ENCODE measurements at places on chromosomes 7 and 10. TPM values are rescaled to one million over a fixed set of nuclear protein-coding genes. Genes with fewer than 3 reads are reported as not detected.

Gene CTAGE8
- polyA plus RNA-seq: 5.8 TPM

DNA sequence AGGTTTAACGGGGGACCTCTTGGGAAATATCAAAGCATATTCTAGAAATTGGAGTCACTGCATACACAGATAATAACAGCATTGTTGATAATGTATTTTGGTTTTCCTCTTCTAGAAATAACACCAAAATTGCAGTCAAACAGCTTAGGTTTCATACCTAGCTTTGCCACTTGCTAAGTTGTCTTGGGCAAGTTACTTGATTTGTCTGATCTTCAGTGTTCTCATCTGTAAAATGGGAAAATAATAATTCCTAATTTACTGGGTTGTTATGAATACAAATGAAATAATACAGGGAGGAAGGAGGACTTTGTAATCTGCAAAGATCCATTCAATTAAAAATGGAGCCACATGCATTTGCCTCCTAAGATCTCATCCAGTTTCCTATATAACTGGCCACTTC lies 20.3 kb upstream of the NUP205 start:
- no peak for DNase-seq

Gene SBDS
- 87.4 TPM for polyA plus RNA-seq

DNA sequence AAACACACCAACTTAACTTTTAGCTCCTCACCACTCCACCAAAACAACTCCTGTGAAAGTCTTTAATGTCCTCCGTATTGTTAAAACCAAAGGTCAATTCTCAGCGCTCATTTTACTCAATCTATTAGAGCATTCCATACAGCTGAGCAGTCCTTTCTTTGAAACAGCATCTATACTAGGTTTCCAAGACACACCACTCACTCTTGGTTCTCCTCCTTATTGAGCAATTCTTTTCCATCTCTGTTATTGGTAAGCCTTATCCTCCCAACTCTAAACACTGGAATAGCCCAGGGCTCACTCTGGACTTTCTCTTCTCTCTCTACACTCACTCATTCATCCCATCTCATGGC lies 34.9 kb downstream of the COA1 start:
- DNase-seq: no peak

DNA sequence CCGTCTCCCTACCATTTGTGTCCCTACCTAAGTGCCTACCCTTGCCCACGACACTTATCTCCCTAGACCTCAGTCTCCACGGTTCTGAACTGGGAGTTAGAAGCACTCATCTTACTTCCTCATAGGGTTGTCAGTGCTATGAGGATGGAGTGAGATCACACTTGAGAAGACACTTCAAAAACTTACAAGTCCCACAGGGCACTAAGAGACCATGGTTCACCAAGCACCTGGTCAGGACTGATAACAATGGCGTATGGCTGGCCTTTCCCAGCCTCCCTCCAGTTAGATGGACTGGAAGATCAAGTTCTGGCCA lies 43.2 kb downstream of the KCNMA1 start:
- no peak for DNase-seq

DNA sequence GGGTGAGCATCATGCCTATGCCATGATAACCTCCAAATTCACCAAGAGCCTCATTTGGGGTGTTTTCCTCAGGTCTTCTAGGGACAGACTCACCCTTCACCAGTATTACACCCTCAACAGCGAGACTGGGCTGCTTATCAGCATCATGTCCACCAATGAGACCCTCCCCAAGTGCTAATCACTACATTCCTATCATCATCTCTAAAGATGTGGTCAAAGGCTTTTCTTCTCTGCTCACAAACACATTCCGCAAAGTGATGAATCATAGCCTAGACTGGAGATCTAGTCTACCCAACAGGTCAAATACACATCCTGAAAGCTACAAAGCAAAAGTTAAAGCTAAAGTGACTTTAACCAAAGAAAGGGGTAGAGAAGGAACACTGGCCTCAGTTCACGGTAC lies 75.3 kb upstream of the C7orf33 start:
- DNase-seq: no peak

Gene A1CF
- polyA plus RNA-seq: 0.18 TPM

DNA sequence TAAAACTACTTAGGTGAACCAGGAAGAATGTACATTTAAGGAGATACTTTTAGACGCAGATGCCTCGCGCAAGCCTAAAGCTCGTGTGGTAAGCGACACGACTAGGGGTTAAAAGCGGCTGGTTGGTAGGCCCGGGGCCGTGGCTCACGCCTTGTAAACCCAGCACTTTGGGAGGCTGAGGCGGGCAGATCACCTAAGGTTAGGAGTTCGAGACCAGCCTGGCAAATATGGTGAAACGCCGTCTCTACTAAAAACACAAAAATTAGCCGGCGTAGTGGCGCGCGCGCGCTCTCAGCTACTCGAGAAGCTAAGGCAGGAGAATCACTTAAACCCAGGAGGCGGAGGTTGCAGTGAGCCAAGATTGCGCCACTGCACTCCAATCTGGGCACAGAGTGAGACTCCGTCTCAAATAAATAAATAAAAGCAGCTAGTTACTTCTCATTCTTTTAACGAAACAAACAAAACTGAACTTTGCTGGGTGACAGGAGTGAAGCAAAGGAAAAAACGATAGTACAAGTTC lies 879 bp downstream of the NUDT5 start:
- peak; percentile 23 for DNase-seq

Gene SCIN
- 3.3 TPM for polyA plus RNA-seq

- no peak for DNase-seq
Observed at GRCh38 chr10:117718986-117719920, 176.7 kb downstream of the EMX2 start.

Gene CFAP70
- polyA plus RNA-seq: 20.4 TPM

Gene JCAD
- 78.1 TPM for polyA plus RNA-seq

Gene EPO
- polyA plus RNA-seq: 0.24 TPM

GRCh38 chr7:16465469-16466361 lies at the start of gene SOSTDC1:
Gene SOSTDC1, minus strand, starts transcription at chr7:16465738. Its CDS starts 70 bp downstream, at chr7:16465668.
- peak; percentile 71 for DNase-seq

DNA sequence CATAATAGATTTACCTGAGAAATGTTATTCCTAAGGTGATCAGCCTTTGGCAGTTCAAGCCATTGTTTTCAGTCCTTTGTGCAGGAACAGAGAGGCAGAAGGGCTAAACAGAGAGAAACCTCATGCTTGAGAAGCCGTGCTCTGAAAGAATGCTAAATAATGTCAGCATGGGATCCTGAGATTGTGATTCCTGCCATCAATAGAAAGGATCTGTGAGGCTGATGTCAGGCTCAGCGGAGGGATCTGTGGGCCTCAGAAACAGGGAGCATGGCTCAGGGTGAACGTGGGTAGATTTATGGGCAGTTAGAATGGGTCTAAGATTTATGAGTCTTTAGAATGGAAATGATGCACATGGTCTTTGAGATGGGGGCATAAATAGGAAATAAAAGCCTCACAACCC lies 439.2 kb upstream of the IGFBP3 start:
- DNase-seq: no peak

DNA sequence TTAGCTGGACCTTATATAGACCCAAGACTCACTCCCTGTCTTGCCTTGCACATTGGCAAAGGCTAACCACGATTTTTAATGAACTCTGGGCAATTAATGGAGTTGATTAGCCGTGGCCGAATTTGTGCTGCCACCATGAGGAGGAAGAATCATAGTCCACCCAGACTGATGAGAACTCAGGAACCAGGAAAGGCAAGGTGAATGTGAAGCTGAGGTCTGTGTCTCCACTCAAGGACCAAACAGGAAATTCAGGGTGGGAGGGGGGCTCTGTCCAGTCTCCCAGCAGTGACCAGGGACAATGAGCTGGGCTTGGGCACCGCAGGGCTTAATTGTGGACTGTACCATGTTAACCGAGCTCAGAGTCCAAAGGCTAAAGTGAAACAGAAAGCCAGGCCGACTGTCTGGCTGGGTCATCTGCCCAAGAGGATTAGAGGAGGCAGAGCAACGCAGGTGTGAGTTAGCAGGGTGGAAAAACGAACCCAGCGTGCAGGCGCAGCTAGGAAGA lies 127.0 kb upstream of the JCAD start:
- DNase-seq: no peak

Gene ABCA13
- 1.1 TPM for polyA plus RNA-seq

DNA sequence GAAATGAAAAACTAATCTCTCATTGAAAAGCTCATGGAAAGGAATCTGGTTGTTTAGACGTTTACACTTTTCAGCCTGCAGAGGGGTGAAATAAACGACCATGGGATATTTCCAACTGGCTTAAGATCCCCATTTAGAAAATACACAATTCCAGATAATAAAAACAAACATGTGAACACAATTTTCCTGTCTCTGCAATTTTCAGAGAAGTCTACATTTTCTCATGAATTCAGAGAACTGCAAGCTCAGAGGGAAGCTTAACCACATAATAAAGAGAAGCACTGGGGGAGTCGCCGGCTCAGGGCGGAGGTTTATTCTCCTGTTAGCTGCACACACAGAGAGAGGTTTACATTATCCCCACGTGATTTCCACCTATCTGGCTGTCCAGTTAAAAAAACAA lies 215.2 kb downstream of the FANK1 start:
- DNase-seq: no peak

DNA sequence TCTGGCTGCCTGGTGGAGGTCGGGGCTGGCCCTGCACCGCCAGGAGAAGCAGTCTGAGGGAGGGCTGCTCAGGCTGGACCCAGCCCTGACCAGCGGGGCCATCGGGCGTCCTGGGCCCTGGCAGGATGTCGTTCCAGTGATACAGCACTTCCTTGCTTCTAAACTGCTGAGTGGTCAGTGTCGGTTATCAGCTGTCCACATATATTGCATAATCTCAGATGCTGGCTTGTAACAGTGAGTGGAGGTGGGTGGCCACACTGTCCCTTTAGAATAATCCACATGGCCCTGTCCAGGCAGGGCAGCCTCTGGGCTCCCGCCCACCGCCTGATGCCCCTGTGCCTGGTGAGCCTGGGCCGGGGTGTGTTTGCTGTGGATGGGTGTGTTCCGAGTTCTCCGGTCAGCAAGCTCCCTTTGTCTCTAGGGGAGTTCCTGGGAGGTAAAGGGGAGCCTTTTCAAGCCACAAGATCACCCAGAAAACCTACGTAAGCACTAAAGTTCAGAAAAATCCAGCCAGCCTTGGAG lies 86.1 kb downstream of the LHPP start:
- no peak for DNase-seq

GRCh38 chr7:25967278-25968204 lies 184.5 kb upstream of the NFE2L3 start:
- DNase-seq: no peak

DNA sequence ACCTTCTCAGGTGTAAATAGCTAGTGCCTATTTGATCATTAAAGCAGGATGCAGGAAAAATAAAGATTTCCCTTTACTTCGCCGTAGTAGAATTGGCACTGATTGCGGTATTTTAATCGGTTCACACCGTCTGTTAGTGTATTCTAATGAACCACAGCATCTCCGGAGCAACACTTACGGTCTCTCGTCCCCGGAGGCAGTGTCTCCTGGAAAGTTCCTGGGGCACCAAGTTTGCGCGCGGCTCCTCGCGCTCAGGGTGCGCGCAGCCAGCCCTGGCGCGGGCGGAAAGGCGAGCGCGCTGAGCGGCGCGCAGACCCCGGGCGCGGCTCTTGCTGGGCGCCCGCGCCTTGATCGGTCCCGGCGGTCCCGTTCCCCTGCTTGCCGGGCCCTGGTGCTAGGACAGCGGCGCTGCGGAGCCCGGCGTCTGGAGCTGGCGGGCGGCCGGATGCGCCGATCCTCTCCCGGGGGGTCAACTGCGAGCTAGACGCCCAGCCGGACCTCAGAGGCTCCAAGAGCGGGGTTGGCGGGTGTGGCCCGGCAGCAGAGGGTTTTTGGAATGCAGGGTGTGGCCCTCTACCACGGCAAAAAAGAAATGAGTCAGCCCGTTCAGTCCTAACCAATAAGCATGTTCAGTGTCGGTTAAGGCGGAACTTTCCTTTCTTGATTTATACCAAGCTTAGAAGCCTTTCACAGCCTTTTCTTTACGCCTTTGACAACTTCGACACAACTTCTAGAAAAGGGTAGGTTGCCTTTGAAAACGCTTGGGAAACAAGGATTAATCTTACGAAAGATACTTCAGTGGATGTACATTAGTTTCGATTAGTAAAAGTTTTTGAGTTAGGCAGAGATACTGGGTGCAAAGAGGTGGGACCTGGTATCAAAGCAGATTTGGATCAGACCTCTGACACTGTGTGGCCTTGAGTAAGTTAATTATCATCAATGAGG lies 166.8 kb upstream of the ASAH2 start:
- DNase-seq: peak; percentile 58

DNA sequence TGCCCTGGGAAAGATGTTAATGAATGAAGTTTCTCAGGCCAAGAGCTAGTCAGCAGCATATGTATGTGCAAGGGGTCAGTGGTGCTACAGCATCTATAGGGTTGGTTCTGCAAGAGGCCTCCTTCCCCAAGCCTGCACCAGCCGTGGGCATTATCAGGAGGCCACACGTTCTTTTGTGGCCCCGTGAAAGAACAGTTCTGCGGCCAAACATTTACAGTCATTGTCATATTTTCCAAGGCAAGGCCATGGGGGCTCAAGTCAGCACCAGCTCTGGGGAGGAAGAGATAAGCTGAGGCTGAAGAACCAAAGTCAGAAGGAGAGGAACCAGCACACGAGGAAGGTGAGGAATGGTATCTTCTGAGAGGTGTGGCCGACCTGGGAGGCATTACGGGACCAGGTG lies 54.4 kb upstream of the TMEM72 start:
- no peak for DNase-seq

GRCh38 chr7:102223184-102223583 lies 63.5 kb upstream of the SH2B2 start:
- DNase-seq: no peak

GRCh38 chr7:46948716-46949115 lies 633.2 kb downstream of the TNS3 start:
- no peak for DNase-seq

GRCh38 chr7:19090526-19090925 lies 26.9 kb downstream of the TWIST1 start:
- no peak for DNase-seq

GRCh38 chr7:93973134-93973533 lies 31.0 kb downstream of the BET1 start:
- DNase-seq: no peak

GRCh38 chr7:155287284-155287935 lies 10.3 kb upstream of the INSIG1 start:
- no peak for DNase-seq

DNA sequence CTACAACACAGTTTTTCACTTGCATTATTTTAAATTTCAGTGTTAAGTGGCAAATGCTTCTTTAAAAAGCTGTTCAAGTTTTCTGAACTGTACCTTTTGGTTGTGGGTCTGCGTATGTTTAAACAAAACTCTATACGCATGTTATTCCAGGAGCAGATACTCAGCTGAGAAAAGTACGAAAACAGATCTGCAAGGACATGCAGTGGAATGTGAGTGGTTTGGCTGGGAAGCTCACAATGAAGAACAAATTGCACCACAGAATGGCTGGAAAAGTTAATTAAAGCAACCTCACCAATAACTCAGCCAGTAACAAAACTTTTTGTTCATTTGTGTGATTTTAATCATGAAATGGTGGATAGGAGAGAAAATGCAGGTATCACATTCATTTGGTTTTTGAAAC lies 17.6 kb downstream of the GLI3 start:
- DNase-seq: no peak

Measured in right lung (tissue), 10 donors.